ENCODE measurements at places on chromosomes 6 and 20.

GRCh38 chr6:116166369-116166768 lies 40.4 kb upstream of the COL10A1 start:
- no peak for DNase-seq

DNA sequence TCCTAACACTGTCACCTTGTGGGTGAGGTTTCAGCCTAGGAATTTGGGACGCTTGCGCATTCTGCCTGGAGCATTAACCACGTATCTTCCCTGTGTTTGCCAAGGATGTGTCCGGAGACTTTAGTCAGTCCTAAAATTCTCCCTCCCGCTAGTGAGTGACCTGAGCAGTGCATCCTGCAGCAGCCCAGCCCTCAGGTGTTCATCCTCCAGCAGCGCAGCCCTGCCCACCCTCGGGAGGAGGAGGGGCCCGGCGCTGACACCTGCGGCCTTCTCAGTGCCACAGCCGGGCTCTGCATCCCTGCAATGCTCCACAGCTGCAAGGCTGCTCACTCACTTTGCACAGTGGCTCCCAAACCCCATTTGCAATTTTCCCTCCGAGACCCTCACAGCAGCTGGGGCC lies 79.5 kb downstream of the ERMARD start:
- DNase-seq: no peak

- no peak for DNase-seq
Observed at GRCh38 chr6:158026901-158027589, 45.4 kb downstream of the SYNJ2 start.

- no peak for DNase-seq
Observed at GRCh38 chr6:33958526-33959328, 154.9 kb upstream of the MLN start.

DNA sequence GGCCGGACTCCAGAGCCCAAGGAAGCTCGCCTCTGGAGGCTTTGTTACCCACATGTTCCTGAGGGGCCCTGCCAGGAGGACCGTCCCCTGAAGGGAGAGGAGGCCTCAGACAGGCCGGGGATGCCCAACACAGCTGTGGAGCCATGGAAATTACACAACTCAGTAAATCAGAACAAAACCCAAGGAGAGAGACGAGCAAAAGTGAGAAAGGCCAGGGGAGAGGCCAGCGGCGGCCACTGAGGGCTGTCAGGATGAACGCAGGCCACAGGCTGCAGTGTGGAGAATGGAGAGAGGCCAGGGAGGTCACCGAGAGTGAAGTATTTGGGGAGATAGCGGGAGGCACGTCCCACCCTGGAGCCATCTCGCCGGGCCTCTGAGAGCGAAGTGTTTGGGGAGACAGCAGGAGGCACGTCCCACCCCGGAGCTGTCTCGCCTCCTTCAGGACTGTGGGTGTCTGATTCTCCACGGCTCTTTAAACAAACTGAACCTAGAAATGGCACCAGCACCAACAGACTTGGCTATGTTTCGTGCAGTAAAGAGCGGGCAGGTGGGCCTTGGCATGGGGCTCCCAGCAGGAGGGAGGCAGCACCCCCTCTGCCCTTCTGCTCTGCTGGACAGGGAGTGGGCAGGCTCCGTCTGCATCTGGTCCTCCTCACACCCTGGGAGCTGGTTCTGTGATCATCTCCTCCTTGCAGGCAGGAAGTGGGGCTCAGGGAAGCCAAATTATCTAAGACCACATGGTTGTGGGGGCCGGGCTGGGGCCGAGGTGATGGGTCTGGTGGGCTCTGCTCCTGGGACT lies 91.0 kb downstream of the YTHDF1 start:
- DNase-seq: no peak

DNA sequence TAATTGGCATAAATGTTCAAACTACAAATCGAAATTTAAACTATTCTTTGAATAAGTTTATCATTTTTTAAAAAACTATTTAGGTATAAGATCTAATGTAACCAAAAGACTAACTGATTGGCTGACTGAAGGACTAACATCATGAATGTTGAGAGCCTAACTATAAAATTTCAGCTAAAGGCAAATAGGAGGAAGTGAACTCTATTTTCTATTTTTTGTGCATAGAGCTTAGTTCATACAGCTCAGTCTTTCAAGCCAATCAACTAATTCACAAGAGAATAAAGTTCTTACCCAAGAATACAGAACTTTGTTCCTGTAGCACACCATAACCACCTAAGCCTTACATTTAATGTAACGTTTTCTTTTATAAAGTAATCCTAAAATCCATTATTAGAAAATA lies 46.3 kb upstream of the STXBP5 start:
- no peak for DNase-seq

GRCh38 chr20:3470627-3471396 lies at the start of gene ATRN:
TSS of gene ATRN (plus strand) at chr20:3471018. CDS start at chr20:3471108, 90 bp downstream.
- peak; percentile 93 for DNase-seq

DNA sequence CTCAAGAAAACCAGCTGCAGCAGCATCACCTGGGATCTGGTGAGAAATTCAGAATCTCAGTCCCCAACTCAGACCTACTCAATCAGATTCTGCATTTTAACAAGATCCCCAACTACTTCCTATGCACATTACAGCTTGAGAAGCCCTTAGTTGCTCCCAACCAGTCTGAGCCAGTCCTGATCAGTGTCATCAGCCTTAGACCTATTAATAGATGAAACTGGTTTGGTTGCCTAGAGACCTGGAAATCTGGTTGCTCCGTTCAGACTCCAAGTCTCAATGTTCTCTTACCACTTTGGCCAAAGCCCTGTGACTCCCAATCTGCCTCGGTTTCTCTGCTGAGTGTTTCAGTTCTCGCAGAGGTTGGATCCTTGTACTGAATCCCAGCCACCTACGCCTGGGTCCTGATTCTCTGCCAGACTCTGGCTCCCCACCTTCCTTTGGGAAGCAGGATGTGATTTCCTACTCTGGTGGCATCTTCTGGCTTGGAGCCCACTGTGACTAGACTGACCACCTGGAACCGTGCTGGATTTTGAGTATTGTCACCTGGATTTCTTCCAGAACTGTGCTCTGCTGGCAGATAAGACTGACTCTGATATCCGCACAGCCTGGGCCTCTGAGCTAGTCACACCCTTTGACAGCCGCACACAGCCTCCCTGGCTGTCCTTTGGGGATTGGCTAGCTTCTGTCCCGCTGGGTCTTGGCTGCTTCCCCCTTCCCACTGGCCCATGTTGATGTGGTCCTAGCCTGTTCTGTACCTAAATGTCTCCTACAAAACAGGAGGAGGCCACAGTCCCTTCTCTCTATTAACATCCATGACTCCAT lies 20.3 kb upstream of the ATXN1 start:
- no peak for DNase-seq

- no peak for DNase-seq
Observed at GRCh38 chr20:6744805-6745204, 22.7 kb upstream of the BMP2 start.

DNA sequence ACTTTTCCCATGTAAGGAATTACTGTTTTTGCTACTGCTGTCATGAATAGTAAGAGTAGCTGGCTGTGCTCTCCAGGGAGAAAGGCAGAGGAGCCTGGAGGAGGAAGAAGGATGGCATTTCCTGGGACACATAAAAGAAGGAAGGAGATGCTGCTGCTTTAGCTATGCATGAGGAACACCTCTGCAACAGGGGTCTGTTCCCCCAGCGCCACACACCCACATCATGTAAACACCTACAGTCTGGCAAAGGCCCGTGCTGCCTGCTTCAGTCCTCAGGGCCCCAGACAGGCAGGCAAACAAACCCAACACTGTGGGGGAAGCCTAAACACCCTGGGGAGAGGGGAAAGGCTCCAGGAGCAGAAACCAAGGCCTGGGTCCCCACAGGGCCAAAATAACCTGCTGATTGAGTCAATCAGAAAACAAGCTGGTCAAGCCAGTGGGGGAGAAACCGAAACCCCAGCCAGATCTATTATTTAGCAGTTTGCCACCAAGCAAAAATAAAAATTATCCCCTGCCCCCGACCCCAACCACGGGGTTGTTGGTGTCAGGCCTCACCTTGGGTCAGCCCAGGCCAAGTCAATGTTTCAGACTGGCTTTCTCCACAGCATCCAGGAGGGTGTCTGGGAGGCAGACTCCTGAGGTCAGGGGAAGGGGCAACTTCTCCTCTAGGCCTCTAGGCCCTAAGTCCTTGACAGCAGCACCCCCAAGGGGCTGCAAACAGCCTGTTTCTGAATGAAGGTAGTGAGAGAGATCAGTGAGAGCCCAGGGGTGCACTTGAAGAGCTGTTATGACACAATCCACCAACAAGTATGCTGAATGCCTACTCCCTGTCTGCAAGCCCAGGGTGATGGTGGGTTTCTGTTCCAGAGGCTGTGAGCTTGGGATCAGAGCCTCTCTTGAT lies 34.6 kb upstream of the SCUBE3 start:
- DNase-seq: no peak

DNA sequence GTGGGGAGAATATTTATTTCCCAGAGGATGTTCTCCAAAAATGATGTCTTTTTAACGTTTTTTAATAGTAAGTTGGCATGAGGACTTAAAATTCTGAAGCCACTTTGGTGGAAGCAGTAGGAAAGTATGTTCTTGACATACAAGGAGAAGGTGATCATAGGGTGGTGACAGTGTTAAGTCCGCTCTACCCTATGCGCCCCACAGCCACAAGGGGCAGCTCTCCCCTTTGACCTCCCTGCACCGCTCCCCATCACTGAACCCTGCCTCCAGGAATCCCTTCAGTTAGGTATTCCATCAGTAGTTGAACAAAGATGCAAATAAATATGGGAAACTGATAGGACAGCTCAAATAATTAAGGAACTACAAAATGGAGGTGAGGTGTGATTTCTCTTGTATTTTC lies 111.4 kb downstream of the PLEKHG1 start:
- DNase-seq: no peak

GRCh38 chr6:53910834-53911233 lies 116.0 kb downstream of the LRRC1 start:
- DNase-seq: no peak

DNA sequence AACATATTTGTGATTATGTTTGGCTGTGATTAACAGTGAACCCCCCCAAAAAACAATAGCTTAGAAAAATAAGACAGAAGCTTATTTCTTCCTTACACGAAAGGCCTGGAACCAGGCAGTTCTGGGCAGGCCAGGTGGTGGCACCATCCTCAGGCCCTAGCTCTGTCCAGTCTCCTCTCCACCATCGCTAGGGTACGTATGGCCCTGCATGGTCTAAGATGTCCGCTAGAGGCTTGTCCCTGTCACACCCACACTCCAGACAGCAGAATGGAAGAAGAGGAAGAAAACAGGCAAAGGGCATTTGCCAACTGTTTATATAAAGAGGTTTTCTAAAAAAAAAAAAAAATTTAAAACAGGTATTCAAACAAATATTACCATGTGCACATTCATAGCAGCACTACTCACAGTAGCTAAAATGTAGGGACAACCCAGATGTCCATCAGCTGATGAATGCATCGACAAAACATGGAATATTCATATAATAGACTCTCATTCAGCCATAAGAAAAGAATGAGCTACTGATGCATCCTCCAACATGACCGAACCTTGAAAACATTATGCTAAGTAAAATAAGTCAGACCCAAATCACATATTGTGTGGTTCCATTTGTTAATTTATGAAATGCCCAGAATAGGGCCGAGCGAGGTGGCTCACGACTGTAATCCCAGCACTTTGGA lies 6.7 kb downstream of the TGM3 start:
- DNase-seq: no peak

- DNase-seq: no peak
Observed at GRCh38 chr6:40378725-40379074, 208.5 kb downstream of the LRFN2 start.

- no peak for DNase-seq
Observed at GRCh38 chr20:53873230-53873604, 197.2 kb downstream of the BCAS1 start.

DNA sequence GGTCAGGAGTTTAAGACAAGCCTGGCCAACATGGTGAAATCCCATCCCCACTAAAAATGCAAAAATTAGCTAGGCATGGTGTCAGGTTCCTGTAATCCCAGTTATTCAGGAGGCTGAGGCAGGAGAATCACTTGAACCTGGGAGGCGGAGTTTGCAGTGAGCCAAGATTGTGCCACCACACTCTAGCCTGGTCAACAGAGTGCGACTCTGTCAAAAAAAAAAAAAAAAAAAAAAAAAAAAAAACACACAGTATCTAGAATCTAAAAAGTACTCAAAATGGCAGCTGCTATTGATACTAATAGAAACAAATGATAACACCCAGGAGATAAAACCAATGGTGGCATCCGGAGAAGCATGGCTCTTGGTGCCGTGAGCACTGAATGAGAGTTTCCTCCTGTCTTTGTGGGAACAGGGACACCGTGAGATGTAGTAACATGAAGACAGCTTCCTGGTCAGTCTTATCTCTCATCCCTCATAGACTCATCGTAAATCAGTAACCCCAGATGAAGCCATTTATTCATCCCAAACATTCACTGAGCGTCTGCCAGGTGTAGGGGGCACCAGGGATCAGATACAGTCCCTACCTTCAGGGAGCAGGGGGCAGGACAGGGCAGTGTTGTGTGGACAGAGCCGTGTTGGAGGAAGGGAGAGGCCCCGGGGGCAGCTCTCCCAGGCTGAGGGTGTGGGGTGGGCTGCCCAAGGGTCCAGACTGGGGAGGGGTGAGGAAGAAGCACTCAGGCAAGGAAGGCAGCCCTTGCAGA lies 66.1 kb downstream of the SYNJ2 start:
- no peak for DNase-seq

DNA sequence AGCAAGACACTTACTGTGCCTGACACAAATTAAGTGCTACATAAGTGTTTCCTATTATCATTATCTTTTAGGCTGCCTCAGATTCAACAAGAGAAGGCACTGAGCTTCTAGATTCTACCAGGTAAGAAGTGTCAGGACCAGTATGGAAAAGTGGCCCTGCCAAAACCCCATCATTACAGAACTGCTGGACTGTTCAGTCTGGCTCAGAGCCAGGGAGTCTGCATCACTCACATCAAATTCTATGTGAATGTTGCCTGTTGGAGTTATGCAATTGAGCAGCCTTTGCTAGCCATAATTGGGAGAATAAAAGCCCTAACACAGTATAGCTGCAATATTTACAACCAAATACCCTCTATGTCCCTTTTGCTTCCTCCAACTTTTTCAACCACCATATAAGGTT lies 70.9 kb downstream of the ATG5 start:
- DNase-seq: peak; percentile 62

DNA sequence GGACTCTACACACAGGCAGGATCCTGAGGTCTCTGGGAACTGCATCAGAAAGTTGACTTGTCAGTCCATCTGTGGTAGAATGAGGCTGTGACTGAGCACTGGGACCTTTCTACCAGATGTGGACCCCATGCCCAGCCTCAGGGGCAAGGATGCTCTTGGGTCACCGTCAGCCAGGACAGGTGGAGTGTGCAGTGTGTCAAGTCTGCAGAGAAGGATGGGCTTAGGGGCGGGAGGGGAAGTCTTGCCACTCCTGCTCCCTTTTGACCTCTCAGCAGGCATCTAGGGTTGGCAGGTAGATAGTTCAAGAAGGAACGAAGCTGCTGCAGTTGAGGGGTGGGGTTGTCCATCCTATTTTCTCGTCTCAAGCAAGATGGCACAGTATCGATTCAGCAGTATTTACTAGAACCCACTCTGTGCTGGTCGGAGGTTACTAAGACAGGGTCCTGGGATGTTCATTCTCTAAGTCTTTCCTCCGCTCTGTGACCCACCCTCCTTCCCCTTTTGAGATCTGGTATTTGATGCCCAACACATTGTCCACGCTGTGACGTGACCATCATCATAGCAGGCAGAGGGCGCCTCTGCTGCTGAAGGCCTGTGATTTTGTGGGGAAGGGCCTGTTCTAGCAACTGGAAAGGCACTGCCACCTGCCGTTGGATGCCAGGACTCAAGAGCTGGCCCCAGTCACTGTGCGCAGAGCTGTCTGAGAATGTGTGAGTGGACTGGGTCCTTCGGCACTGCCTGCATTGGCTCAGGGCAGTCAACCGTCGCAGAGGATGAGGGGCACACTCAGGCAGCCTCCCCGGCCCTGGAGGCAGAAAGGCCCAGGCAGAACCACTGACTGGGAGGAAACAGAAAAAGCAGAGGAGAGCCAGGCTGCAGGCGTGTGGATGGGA lies 23.2 kb downstream of the RBCK1 start:
- peak; percentile 68 for DNase-seq

- peak; percentile 7 for DNase-seq
Observed at GRCh38 chr20:57594092-57594951, 25.9 kb downstream of the ZBP1 start.

All from astrocyte of the spinal cord (primary cell).